ENCODE measurements at places on chromosomes 5 and 9.

DNA sequence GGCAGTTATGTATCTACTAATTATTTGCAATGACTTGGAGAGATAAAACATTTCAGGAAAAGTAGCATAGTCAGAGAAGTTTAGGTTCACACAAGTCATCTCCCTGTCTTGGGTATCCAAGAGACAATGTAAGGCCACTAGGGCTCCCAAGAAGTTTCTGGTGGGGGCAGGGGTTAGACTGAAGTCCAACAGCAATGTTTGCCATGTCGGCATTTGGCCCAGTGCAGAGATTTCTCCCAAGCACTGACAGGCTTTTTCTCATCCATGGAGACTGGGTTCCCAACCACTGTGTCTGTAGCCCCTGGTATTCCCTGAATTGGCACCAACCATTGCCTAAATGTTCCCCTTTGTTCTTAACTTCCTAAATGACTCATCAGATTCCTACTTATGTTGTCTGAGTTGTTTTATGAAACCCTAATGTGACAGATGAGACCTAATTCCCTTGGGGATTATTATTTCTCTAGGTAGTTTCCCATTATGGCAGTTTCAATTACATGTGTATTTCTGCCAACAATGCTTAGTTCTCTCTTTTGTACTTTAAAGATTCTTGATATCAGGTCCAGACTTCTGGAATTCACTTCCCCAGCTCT, 103.6 kb upstream of the EGFLAM start:
- DNase-seq = no peak

- DNase-seq = no peak
Observed at GRCh38 chr9:20343325-20343724, 279.0 kb downstream of the MLLT3 start.

DNA sequence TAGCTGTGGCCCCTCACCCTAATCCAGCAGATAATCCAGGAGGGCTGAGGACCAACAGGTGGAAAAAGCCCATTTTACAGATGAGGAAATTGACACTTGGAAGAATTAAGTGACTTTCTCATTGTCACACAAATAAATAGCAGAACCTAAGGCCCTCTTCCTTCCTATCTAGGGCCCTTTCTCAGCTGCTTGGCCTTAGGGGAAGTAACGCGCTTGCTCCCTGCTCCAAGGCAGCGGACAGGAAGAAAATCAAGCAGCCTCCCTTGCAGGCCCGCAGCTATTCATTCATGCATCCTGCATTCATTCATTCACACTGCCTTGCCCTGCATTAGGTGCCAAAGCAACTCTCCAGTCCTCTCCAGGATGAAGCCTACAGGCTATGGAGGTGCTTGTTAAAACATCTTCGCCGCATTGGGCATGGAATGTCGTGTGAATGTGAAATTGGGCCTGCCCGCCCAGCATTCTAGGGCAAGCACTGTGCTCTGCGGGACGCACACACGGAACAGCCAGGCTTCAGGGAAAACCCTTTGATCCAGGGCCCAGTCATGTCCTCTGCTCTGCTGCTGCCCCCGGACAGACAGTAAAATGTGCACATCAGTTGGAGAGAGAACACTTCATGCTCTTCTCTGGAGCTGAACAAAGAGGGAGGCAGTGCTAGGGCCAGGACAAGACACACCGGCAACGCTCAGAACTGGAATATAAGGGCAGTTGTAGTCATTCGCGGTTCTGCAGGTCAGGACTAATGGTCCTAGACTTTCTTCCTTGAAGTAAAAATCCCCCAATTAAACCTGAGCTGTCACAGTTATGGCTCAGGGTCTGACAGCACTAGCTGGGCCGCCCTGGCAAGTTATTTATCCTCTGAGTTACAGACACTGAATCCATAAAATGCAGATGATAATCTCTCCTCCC, 166.0 kb downstream of the COL23A1 start:
- DNase-seq = no peak

GRCh38 chr5:168920019-168920810, 341.0 kb upstream of the PANK3 start:
- DNase-seq = no peak

DNA sequence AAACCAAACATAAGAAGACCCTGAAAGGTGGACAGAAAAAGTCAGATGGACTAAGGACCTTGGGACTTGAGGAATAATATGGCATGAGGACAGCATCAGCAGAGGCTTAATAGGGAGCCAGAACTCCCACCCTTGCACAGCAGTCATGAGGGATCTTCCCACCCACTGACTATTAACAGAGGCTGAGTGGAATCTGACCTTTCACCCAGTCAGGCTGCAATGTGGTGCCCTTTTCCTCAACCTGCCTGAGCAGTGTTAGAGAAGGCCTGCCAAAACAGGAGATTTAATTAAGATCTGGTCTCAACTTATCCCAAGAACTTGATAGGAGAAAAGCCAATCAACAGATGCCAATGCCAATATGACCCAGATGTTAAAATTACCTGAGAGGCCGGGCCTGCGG, 481.9 kb downstream of the KDM4C start:
- DNase-seq = no peak

- no peak for DNase-seq
Observed at GRCh38 chr5:39207345-39208045, 11.9 kb downstream of the FYB1 start.

DNA sequence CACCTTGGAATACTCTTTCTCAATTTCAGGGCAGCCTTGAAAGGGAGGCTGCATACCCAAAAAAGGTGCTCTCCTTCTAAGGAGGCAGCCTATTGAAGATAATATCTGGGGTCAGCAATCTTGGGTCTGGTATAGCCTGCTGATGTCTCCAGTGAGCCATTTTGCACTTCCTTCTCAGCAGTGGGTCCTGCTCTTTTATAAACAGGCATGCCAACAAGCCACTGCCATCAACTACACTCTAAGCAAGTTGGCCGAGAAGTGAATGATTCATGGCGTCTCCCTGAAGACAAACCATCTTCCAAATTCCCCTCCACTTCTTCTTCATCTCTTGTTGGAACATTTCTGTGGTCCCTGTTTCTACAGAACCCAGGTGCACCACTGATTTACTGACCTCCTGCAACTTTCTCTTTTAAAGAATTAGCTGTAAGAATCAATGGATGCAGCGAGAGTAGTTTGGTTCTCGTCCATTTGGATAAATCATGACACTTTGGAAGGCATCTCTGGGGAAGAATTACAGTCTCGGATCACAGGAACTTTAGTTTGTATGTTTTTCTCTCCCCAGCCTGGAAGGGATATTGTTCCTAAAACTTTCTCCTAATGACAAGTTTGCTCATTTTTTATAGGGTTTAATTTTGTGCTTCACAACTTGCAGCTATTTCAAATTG, 108.3 kb downstream of the INSYN2B start:
- DNase-seq = no peak

- no peak for DNase-seq
Observed at GRCh38 chr5:18370531-18370930, 736.3 kb downstream of the TAF11L14 start.

DNA sequence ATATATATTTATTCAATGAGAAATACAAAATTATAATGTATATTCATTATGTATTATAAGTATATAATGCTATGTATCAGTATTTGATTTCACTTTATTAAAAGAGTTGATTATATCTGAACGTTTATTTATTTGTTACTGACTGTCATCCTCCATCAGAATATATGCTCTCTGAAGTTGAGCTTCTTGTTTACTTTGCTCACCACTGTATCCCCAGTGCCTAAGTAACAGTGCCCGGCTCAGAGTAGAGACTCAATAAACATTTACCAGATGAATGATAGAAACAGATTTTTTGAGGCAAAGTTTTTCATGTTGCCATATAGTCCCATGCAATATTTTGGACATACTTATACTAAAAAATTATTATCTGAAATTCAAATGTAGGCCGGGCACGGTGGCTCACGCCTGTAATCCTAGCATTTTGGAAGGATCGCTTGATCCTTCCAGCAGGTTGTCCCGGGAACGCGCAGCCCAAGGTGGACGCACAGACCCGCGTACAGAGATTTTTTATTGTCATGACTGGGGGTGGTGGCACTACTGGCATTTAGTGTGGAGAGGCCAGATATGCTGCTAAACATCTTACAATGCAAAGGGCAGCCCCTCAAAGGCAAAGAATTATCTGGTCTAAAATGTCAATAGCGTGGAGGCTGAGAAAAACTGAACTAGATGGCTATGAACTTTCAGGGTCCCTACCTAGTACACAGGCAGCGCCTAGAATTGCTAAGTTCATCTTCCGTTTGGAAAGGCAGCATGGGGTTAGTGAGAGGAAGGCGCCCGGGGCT, 761 bp upstream of the DNAJC25 start:
- DNase-seq = no peak

- no peak for DNase-seq
Observed at GRCh38 chr9:18855656-18856055, 177.4 kb downstream of the SAXO1 start.

DNA sequence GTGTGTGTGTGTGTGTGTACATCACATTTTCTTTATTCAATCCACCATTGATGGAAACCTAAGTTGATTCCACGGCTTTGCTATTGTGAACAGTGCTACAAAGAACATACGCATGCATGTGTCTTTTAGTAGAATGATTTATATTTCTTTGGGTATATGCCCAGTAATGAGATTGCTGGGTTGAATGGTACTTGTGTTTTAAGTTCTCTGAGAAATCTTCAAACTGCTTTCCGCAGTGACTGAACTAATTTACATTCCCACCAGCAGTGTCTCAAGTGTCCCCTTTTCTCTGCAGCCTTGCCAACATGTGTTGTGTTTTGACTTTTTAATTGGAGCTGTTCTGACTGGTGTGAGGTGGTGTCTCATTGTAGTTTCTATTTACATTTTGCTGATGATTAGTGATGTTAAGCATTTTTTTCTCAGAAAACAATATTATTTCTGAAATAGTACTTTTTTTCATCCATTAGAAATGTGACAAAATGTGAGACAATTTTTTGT, 769.7 kb downstream of the TAF11L14 start:
- no peak for DNase-seq

- DNase-seq = no peak
Observed at GRCh38 chr5:146232223-146232622, 28.8 kb downstream of the RBM27 start.

DNA sequence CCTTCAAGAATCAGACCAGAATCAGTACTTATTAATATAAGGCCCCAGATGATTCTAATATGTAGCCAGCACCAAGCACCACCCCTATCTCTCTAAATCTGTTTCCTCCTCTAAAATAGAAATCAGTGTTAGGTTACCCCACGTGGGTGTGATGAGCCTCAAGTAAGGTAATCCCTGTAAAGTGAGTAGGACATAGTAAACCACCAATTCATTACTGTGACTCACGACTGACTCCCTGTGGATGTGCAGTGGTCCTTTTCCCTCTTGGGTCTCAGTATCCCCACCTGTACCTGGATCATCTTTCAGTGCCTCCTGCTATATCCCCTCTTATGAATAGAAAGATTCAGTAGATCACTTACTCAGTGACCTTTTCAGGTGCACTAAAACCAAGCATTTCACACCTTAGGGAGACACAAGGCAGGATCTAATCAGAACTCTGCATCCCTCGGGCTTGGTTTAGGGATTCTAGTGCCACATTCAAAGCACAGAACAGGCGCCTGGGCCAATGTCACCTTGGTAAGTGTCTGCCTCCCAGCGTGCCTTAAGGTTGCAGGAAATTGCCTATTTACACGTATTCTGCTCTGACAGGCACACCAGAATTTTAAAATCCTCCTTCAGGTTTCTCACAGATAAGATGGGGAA, 12.2 kb upstream of the ALDH1B1 start:
- no peak for DNase-seq

DNA sequence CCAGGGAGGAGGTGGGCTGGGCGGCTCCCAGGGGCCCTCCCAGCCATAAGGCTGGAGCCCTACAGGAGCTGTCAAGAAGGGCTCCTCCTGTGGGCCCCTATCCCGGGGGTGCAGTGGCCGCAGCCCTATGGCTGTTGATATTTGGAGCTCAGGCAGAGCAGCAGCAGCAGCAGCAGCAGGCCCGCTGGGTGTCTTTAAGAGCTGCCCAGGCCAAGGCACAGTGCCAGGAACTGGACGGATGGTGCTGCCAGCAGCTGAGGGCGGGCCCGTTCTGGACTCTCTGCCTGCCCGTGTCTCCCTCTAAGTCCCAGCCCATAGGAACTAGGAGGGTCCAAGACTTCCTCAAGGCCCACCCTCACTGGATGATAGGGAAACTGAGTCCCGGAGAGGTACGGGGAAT, 3.6 kb downstream of the AK1 start:
- DNase-seq = no peak

DNA sequence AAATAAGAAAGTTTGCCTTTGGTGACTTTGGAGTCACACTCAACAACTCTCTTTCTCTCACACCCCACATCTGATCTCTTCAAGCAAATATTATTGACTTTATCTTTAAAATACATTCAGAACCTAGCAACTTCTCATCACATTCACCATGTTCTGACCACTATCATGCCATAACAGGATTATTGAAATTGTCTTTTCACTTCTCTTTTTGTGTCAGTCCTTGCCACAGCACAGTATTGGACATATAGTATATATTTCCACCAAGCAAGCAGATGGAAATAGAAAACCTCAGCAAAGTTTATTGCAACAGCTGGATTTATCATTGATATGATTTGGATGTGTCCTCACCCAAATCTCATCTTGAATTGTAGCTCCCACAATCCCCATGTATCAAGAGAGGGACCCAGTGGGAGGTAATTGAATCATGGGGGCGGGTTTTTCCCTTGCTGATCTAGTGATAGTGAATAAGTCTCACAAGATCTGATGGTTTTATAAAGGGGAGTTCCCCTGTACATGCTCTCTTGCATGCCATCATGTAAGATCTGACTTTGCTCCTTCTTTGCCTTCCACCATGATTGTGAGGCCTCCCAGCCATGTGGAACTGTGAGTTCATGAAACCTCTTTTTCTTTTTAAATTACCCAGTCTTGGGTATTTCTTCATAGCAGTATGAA, 26.9 kb upstream of the ITGA1 start:
- DNase-seq = no peak

GRCh38 chr9:84266087-84266561, 74.4 kb downstream of the SLC28A3 start:
- DNase-seq = no peak

DNA sequence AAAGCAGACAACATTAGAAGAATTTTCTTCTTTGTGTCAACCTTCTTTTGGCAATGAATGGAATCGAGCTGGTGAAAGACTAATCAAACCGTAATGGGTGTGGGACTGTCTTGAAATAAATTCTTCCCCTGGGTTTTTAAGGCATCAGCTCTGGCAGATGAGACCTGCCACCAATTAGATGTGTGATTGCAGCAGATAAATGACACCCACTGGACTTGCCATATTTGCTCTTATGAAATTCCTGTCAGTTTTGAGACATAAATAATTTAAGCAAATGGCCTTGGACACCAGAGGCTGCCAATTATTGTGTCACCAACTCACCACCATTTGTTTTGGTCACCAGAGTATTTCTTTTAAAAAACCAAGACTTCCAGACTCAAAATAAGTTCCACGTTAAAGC, 135.9 kb upstream of the RGMB start:
- no peak for DNase-seq
